ENCODE measurements at places on chromosomes 11 and 22.
A peak's percentile ranks its signal among the peaks of the same experiment; 100 is the strongest.

DNA sequence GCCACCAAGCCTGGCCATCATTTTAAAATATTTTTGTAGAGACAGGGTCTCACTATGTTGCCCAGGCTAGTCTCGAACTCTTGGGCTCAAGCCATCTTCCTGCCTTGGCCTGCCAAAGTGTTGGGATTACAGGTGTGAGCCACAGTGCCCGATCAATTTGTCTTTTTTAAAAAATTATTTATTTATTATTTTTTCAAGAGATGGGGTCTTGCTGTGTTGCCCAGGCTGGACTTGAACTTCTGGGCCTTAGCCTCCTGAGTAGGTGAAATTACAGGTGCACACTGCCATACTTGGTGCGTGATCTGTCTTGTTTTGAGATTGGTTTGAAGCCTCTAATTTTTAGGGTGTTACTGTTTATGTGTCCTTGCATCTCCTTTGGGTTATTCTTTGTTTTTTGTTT, 10.2 kb downstream of the CABIN1 start:
- DNase-seq = no peak

GRCh38 chr22:31707519-31707918, 42.4 kb downstream of the PRR14L start:
- no peak for DNase-seq

DNA sequence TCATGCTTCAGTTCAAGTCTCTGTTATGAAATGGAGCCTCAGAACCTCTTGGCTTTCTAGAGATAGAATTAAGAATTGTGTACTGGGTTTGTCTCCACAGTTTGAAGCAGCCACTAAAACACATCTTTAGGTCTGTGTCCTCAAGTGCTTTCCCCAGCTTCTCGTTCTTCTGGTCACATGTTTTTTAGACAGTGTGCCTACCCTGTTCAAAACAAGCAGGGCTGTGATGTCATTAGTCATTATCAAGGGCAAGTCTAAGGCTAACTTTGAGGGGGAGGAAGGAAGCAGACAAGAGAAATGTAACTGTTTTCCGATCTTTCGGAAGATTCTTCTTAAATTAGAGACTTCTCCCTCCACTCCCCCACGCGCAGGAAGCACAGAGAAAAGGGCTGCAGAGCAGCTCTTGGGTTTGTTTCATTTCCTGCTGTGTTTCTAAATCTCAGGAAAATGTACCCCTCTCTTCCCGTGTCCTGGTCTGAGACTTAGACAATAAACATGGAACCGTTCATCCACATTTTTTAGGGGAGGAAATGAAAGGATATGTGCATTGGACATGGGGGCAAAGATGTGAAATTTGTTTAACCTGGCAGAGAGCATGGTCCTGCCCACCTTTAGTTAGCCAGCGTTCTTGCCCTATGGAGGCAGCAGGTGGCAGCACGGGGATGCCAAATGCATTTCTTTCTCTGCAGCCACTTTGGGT, 3.1 kb downstream of the AKIP1 start:
- DNase-seq = no peak

DNA sequence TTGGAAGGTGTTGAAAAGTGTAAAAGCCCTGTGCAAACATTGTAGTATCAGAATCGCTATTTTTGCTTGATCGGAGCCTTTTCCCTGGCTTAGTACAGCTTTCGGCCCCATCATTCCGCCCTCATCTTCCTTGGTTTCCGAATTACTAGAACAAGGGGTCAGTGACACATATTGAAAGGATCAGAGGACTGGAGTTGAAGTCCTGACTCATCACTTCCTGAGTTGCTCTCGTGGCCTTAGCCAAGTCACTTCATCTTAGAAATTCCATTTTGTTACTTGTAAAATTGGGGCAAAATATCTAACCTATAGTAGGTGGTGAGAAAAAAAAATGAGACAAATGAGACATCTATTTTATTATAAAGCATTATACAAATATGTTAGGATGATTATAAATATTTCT, 375.0 kb downstream of the NTM start:
- no peak for DNase-seq

DNA sequence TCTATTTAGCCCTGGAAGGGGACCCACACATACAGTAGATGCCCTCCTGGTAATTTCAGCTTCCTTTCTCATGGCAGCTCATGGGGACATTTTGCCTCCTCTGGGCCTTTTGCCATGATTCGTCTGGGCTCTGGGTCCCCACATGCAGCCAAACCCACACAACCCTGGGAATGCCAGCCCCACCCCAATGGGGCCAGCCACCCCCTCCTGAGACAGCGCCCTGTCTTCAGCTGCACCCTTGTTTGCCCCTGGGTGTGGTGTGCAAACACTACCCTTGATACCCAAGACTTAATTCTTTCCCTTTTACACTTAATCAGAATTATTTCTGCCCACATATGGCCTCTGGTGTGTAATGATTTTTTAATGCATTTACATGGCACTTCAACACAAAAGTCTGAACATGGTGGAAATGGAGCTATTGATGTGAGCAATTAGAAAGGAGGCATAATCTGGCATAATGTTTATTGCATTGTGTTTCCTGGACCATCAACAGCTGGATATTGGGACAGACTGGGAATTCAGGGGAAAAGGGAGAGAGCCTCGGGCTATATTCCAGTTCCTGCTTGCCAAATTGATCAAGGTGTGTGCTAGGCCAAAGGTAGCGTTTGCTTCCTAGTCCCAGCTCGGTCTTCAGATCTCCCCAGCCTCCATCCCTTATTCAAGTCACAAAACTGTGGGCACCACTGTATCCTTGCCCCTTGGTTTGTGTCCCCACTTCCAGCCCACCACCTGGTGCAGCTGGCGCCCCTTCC, 85.0 kb upstream of the ANO1 start:
- DNase-seq = no peak

DNA sequence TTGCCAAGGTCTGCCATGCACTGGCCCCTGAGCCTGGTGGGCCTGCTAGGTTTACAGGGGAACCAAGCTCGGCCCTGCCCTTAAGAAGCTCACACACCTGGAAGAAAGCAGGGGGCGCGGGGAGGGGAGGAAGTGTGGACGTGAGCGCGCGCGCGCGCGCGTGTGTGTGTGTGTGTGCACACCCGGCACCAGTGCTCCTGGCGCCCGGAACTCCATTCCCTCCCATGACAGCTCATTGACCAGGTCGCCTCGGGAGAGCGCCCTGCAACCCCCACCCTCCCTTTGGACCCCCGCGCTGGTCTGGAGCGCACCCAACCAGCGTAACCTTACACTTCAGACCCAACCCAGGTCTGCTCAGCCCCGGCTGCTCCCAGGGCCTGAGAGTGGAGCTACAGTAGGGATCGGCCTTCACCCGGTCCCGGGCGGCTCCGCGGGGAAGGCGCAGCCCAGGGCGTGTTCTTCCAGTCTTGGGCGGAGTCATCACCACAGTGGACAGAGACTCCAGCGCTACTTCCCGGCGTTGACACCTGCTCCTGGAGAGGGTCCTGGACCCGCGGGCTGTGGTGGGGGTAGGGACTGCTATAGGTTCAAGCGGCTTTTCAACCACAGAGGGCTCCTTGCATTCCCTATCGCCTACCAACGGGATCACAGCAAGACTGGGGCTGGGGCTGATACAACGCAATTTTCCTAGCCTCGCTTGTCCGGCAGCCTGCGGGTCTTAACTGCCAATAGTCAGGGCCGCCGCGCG, 1.5 kb downstream of the GALNT18 start:
- DNase-seq = no peak

GRCh38 chr11:131653260-131653659, 282.8 kb downstream of the NTM start:
- DNase-seq = no peak

- DNase-seq = no peak
Measured at GRCh38 chr22:42586381-42586780, 28.3 kb downstream of the POLDIP3 start.

- no peak for DNase-seq
Measured at GRCh38 chr11:559712-560304, 730 bp downstream of the LMNTD2 start.

- no peak for DNase-seq
Measured at GRCh38 chr11:70661761-70662501, 263.6 kb downstream of the CTTN start.

GRCh38 chr11:3834664-3835461, 5.9 kb downstream of the RHOG start:
- DNase-seq = peak; percentile 59

- DNase-seq = peak; percentile 27
Measured at GRCh38 chr11:76185931-76186401, 20.3 kb downstream of the WNT11 start.

DNA sequence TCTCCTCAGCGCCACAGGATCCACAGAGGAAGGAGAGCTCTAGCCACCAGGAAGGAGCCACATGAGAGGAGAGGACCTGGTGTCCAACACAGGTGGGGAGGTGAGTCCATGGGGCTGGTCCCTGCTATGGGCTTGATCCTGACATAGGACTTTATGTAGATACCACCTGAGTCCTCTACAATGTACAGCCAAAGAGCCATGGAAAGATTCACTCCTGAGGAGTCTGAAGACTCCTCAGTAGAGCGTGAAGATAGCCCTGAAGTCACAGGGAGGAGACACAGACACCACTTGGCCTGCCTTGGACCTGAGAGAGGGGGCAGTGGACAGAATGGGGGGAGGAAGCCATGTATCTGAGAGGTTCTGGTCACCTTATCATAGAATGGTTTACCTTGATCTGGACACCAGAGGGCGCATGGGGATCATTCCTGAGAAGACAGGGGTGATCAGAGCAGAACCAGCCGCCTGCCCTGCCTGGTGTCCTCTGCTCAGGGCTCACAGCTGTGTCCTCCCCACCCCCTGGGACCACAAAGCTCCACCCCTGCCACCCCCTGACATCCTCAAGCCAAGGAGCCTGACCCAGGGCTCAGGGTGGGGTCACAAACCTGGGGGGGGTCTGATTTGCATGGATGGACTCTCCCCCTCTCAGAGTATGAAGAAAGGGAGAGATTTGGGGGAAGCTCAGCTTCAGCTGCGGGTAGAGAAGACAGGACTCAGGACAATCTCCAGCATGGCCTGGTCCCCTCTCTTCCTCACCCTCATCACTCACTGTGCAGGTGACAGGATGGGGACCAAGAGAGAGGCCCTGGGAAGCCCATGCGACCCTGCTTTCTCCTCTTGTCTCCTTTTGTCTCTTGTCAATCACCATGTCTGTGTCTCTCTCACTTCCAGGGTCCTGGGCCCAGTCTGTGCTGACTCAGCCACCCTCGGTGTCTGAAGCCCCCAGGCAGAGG, 77.0 kb downstream of the ZNF280B start:
- DNase-seq = no peak

DNA sequence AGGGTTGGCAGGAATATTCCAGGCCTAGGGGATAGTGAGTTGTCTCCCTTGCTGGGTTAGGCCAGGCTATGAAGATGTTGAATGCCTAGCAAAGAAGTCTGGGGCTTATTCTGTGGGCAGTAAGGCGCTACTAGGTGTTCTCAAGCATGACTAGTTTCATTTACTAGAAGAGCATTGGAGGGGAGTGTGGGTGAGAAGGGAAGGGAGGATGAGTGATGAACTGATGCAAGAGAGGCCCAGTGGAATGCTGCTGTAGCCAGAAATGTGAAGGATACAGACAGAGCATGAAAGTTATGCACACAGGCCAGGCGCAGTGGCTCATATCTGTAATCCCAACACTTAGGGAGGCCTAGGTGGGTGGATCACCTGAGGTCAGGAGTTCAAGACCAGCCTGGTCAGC, 33.5 kb downstream of the POU2F3 start:
- no peak for DNase-seq

DNA sequence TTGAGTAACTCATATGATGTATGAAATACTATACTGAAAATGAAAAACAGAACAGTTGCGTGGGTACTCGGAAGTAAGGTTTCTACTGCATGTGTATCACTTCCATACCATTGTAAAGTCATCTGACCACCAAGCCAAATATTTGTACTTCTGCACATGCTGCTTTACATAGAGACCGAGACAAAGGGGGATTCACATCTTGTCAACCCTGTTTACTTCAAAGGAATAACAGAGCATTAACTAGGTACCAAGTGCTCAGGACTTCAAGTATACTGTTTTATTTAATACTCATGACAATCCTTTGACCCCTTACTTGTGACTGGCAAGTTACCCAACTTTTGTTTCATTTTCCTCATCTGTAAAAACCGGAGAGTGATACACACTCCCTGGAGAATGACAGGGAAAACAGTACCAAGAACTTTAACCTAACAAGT, 9.9 kb downstream of the MAPK1 start:
- DNase-seq = no peak

DNA sequence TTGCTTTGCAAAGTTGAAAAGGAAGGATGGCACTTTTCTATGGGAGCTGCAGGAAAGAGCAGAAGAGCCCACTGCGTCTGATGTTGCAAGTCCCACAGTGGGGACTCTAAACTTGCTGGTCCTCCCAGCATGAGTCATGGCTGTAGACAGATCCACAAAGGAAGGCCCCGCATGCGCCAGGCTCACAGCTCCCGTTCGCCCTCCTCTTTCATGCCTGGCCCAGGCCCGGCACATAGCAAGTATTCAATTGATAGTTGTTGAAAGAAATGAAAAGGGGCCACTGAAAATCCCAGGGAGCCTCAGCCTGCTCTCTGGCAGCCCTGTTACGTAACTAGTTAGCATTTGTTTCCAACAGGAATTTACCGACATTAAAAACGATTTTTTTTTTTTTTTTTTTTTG, 18.9 kb downstream of the AP1B1 start:
- peak; percentile 31 for DNase-seq

DNA sequence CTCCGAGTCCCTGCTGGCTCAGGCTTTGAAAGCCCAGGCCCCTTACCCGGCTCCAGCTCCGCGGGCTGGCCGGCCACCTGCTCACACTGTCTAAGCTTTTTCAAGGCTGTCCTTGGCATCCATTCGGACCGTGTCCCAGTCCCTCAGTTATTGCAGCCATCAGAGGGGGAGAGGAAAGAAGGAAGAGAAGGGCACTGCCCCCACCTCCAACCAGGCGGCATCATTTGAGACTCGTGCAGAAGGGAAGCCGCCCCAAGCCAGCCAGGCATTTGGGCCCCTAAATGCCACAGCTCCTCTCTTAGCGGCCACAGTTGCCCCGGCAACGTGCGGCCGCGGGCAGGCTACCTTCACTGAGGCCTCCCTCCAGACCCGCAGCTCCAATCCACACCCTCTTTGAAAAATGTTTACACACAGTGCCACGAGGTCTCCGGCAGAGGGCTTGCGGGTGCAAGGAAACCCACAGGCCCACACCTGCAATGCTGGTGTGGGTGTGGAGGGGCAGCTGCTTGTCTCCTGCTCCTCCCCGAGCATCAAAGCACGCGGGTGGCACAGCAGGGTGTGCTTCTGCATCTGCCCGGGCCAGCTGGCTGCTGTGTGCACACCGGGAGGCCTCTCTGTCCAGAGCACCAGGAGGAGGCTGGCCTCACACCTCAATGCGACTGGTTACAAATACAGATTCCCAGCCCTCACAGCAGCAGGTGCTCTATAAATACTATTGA, 124.4 kb downstream of the CTTN start:
- no peak for DNase-seq

GRCh38 chr22:36452250-36452977, 29.0 kb downstream of the TXN2 start:
- DNase-seq = no peak

DNA sequence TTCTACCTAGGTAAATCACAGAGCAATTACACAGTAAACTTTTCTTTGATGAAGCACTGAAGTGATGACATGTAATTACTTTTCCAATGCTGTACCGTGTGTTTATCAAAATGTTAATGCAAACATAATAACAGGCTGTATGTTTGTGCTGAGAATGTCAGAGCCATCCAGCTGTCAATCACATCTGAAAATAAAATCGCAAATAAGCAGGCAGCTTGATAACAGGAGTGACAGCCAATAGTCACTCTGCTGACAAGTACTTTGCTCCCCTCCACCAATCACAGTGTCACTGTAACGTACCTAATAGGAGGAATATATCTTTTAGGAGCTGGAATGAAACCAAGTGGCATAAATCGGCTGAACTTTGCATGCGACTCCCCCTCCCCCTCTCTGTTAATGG, 119.7 kb downstream of the KIRREL3 start:
- no peak for DNase-seq

Data from amygdala (tissue), 56 donors.